ENCODE measurements at places on chromosomes 2 and 18. TPM values are rescaled to one million over a fixed set of nuclear protein-coding genes. Genes with fewer than 3 reads are reported as not detected.
A peak's percentile ranks its signal among the peaks of the same experiment; 100 is the strongest.

- peak; percentile 89 for DNase-seq
These were observed 1.7 kb upstream of the FOSL2 start for GRCh38 chr2:28390746-28391563.

DNA sequence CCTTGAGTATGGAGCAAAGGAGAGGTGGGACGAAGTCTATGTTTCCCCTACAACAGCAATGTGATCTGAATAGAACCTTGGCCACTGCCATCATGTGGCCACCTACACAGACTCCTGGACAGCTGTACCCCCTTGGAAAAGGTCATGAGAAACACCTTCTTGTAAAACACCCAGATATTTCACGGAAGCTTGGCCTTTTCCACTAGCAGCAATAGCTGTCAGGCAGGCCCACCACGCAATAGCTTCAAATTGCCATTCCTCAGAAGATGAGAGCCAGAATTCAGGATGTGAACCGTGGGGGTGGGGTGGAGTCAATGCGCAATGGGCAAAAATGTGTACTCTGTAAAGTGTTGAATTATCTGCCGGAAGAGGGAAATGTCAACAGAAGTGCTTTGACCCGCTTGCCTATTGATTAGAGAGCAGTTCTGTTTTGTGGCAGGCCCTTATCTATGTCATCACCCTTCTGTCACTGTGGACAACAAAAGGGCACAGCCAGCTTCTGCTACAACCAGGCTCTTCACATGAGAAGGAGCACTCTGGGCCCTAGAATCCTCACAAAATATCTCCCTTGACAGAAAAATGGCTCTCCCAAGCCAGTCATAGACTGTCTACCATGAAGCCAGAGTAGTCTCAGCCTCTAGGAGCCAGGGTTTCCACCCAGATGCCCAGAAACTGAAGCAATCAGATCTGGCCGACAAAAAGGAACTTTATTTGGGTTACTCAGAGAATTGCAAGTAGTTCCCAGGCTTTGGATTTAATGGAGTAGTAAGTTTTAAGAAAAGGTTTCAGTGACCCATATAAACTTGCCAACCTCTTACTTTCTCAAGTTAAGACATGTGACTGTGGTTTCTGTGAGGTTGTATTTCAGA, 9.5 kb downstream of the INPP1 start:
- DNase-seq: no peak

DNA sequence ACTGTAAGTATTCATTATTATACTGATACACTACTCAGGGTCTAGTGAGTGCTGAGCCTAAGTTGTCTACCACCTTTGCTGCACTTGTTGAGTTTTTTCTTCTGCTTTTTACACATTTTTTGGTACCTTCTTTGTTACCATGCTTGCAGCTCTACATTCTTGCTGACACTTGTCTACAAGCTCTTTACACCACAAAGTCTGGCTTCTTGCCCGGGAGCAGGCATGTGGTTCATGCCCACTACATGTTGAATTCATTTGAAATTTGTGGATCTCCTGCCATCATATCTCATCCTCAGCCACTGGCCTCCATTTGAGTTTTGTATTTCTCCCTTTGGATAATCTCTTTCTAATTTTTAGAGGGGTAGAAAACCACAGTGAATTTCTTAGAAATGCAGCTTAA, 29.9 kb downstream of the IL18R1 start:
- no peak for DNase-seq

DNA sequence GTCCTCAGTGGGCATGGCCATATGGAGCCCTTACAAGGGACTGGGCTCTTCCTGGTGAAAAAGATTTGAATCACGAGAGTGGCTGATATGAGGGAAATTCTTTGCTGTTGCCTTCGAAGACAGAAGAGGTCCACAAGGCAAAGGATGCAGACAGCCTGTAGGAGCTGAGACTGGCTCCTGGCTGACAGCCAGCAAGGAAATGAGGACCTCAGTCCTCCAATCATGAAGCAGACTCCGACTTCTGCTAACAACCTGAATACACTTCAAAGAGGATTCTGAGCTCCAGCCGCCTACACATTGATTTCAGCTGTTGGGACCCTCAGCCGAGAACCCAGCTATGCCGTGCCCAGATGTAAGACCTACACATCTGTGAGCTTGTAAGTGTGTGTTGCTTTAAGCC, 3.0 kb upstream of the ST8SIA5 start:
- DNase-seq: no peak

DNA sequence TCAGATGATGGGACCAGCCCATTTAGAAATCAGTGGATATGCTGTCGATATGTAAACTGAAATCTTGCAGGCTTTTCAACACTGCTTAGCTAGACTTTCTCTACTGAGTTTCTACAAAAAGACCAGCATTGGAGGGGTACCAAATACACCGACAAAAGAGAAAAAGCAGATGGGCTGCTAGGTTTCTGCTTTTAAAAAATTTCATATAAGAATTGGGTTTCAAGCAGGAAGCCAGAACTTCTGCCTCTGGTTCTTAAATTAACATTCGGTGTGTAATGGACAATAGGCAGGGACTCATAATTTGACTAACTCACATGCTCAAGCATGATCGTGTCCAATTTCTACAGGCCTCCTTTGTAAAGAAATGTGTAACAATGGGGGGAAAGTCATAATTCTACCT, 3.1 kb downstream of the ARL4C start:
- DNase-seq: no peak

DNA sequence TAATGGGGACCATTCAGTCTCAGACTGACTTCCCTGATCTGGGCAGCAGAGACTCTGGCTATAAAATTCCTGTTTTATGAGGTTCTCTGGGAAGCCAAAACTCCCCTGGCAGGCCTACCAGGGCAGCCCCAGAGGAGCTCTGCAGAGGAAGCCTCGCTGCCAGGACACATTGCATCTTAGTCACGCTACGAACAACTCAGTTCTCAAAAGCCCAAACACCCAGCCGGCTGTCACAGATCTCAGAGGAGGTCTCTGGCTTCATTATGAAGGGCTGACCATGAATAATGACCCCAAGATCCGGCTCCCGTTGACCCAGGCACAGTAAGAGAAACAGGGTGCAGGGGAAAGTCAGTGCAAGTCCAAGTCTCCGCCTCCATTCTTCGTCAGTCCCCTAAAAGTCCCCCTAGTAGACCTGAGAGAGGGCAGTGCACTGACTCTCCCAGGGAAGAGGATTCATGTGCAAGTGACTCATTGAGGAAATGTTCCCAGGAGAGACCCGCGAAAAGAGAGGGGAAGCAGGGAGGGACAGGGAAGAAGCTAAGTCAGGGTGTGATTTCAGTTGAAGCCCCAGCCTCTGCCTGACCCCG, 212.3 kb downstream of the CYP26B1 start:
- DNase-seq: peak; percentile 84

Gene DOCK10
- 3.2 TPM for total RNA-seq

DNA sequence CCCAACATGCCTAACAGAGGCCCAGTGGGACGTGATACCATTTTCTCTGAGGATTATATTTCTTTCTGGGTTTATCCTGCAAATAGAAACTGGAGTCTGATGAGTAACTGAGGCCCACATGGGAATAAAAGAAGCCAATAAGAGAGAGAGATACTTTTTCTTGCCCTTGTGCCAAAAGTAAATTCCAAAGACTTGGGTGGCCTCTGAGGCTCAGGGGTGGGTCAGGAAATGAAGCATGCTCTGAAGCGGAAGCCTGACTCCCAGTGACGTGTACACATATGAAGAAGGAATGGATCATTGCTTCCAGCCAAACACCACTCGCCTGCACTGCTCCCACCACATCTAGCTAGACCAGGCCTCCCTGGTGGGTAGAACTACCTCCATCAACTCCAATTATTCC, 273.6 kb upstream of the NCKAP5 start:
- DNase-seq: no peak

- no peak for DNase-seq
These were observed 286.4 kb downstream of the TXNL1 start for GRCh38 chr18:56351911-56352500.

Gene RTP5
- total RNA-seq: not detected

- DNase-seq: no peak
These were observed 91.5 kb upstream of the TMEFF2 start for GRCh38 chr2:192286093-192286701.

DNA sequence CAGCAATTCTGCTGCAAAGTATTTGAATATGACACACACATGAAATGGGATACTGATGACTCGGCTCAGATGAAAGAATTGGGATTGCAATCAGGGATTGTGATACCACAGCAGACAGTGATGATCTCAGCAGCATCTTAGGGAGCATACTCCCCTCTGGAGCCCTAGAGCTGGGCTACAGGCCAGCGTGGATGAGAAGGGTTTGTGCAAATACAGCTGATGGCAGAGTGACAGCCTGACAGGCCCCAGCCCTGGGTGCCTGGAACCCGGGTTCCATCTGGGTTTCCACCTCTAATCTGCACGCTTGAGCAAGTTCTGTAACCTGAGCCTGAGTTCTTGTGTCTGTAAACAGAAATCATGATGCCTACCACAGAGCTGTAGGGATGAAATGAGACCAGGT, 418.0 kb downstream of the LRATD1 start:
- no peak for DNase-seq

Data from psoas muscle (tissue), 8 donors.